ENCODE measurements at places on chromosomes 1 and 21.
A peak's percentile ranks its signal among the peaks of the same experiment; 100 is the strongest.

DNA sequence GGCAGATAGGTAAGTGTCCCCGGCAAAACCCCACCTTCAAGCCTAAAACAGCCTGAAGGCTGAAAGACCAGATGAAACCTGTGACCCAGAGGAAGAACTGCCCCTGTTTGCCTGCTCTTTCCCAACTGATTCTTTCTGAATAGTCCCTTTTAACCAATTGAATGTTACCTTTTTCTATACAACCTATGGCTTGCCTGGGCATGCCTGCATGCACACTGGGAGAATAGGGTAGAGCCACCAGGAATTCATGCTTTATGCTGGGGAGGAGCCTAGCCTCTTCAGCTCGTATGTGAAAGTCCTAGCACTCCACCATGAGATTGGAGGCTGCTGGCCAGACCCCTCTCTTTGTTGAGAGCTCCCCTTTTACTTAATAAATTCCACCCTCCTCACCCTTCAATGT lies 340.0 kb downstream of the PTBP2 start:
- no peak for DNase-seq

GRCh38 chr1:202807926-202808757 lies at the start of gene KDM5B:
Gene KDM5B, minus strand, starts transcription at chr1:202808421. Its CDS starts 116 bp downstream, at chr1:202808305.
- peak; percentile 75 for DNase-seq

- no peak for DNase-seq
Measured at GRCh38 chr1:1430114-1430982, 5.1 kb upstream of the VWA1 start.

GRCh38 chr1:202085682-202086373 lies 36.9 kb upstream of the GPR37L1 start:
- no peak for DNase-seq

DNA sequence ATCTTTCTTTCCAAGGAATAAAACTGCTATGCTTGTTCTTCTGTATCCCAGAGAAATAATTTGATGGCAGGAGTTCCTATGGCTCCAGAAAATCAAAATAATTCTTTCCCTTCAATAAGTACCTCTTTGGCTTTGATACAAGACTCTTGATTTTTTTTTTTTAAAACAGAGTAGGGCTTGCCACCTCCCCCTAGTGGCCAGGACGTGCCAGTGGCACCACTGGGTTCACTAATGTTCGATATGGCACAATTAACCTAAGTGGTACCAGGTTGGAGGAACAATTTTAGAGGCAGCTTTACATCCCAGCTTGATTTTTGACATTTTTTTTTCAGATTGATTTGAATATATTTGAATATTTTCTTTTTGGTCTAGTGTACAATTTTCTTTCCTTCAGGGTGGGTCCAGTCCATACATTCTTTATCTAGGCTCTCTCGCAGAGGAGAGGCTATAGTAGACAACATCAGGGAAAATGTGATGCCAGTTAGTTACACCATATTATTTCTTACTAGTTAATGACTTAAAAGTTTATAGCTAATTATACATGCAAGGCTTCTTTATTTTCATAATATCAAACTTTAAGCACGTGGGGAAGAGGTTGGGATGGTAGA lies 330.9 kb downstream of the S1PR1 start:
- DNase-seq: peak; percentile 47

GRCh38 chr1:41479000-41479807 lies 5.3 kb downstream of the EDN2 start:
- DNase-seq: no peak
